GM13977 (cell line): ENCODE measurements at places on chromosomes 1 and 21.

GRCh38 chr1:185564816-185565215 lies 169.4 kb upstream of the HMCN1 start:
- no peak for DNase-seq

DNA sequence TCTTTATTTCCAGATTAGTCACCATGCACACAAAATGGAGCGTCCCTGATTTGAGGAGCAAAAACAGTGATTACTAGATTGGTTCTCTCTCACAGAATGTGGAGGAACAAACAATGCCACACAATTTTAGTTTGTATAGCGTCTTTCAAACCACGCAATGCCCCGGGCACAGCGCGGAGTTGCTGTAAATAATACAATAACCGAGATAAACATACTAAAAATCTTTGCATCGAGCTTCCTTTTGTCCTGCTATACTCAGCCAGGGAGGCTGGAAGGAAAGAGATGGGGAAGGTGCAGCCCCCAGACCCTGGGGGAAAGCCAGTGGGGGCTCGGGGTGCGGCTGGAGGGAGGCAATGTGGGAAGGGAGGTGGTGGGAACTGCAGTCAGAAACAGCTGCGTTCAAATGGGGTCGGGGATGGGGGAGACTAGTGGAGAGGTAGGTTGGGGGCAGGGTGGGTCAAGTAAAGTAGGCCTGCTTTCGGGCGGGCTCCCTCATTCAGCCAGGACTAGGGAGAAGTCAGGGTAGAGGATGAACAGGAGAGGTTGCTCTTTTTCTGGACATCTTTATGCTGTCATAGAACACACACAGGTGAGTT lies 366.3 kb downstream of the RPS6KC1 start:
- no peak for DNase-seq

DNA sequence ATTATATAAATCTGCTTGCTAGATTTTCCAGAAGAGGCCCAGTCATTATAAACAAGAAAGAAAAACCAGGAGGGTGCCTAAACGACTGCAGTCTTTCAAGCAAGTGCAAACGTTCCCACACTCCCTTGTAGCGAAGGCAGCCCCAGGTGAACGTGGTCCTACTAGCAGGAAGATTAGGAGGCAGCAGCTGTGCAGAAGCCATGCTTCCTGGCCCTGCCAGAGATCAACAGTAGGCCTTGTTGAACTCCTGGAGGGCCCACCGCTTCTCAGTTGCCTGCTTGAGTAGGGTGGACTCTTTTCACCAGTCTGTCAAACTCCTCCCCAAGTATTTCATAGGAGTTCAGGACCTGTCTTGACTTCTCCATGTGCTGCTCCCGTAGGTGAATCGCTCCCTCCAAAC lies 163.0 kb upstream of the GORAB start:
- DNase-seq = no peak

DNA sequence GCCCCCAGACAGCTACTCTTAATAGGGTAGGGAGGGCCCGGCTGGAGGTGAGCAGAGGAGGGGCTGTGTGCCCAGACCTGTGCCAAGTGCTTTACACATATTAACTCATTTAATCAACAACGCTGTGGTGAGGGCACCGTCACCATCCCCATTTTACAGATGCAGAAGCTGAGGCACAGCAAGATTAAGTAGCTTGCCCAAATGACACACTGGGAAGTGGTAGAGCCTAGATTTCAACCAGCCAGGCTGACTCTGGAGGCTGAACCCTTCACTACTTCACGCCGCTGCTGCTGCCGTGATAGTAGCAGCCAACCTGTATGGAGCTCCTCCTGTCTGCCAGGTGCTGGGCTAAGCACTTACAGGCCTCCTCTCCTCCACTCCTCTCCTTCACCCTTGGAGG lies 127.2 kb downstream of the PTPRU start:
- DNase-seq = no peak

GRCh38 chr21:37921091-37921490 lies 4.8 kb upstream of the KCNJ6 start:
- no peak for DNase-seq

DNA sequence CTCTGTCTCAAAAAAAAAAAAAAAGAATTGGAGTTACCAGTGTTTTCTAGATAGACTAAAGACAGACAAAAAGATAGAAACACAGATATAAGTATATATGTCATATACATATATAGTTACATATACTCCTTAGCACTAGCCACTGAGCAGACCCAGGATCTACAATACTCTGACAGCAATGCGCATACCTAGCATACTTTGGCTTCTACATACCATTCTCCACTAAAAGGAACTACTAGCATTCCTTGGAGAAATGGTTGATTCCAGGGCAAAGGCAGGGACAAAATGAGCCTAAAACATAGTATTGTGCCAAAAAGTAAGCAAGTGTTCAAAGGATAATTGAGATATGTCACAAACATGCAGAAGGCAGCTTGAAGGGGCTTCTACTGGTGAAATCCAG lies 22.7 kb downstream of the SYNJ1 start:
- DNase-seq = no peak

DNA sequence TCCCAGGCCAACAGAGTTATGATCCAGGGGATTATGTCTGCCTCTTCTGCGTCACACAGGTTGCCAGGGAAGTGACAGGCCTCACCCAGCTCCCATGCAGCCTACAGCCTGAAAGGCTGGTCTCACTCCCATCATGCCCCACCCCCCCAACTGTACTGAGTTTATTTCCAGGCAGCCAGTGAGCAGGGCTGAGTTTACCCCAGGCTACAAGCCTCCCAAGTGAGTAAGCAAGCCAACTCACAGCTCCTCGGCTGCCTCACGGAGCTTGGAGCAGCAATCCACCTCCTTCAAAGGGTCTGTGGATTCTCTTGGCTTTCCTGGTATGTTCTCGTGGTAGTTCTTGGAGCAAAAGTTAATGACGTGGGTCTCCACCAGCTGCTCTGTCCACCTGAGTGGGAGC lies 1147.6 kb upstream of the ADGRL4 start:
- DNase-seq = no peak

GRCh38 chr1:22579541-22580155 lies 16.4 kb downstream of the EPHA8 start:
- no peak for DNase-seq

DNA sequence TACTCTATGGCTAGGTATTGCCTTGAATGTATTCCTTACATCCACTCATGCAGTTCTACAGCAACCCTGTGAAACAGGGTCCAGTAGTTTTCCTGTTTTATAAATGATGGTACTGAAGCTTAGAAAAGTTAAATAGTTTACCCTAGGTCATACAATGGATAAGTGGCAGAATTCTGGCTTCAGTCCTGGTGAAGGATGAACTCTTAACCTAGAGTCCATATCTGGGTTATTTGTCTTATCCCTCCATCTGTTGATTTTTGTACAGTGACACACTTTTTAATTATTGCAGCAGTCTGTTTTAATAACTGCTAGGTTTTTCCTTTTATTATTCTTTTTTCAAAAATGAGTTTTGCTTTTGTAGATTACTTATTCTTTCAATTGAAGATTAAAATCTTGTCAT lies 263.9 kb downstream of the DNM3 start:
- DNase-seq = no peak

DNA sequence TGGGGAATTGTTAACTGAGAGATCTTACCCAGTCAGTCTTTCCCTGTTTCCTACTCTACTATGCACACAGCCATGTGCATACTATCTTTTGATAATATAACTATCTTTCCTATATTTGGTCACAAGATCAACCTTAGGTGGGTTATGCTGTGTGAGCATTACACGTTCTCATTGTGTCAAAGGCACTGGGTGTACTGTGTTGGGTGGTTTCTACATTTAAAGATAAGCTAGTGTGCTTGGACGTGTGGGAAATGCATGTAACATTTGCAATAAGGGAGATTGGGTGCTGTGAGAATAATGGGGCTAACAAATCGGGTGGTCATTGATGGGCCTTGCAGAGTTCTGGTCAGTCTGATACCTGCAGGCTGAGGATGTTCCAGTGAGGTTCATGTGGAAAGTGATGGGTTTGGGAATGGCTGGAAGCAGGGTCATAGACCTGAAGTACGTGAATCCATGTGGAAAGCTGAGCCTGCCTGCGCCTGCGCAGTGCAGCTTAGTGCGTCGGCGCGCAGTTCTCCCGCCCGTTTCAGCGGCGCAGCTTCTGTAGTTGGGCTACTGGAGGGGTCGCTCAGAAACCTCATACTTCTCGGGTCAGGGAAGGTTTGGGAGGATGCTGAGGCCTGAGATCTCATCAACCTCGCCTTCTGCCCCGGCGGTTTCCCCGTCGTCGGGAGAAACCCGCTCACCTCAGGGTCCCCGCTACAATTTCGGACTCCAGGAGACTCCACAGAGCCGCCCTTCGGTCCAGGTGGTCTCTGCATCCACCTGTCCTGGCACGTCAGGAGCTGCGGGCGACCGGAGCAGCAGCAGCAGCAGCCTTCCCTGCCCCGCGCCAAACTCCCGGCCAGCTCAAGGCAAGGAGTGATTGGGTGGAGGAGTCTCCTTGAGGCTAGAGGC lies at the start of gene MSH4:
Gene MSH4, plus strand, starts transcription at position 507 of the 897 bp plus-strand sequence. Its CDS starts 104 bp downstream, at position 611.
- DNase-seq = no peak

GRCh38 chr1:203096566-203096965 lies 10.8 kb upstream of the MYOG start:
- no peak for DNase-seq
